ENCODE measurements at places on chromosomes 6 and 20.

- DNase-seq: no peak
Measured at GRCh38 chr6:132952031-132952867, 137.9 kb downstream of the RPS12 start.

GRCh38 chr6:28335564-28336283, at the start of gene ZSCAN31:
Gene ZSCAN31 (minus strand): TSS chr6:28336148. CDS start chr6:28329683, 6,465 bp downstream.
- peak; percentile 98 for DNase-seq

- no peak for DNase-seq
Measured at GRCh38 chr20:39716796-39717341, 754.7 kb downstream of the DHX35 start.

DNA sequence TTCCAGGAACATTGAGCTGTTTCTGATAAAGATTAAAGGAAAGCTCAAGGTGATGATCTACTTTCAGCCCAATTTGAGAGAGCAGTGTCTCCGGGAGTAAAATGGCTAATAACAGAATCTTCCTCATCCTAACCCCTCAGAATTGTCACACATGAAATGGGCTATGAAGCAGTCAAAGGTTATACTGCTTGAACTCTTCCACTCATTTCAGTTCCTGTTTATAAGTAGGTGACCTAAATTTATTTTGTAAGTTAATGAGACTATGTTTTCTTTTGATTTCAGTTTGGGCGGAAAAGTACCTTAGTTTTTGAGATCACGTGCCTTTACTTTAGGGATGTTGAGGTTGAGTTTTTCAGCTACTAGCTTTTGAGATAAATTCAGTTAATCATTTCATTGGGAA, 47.2 kb downstream of the QKI start:
- no peak for DNase-seq

DNA sequence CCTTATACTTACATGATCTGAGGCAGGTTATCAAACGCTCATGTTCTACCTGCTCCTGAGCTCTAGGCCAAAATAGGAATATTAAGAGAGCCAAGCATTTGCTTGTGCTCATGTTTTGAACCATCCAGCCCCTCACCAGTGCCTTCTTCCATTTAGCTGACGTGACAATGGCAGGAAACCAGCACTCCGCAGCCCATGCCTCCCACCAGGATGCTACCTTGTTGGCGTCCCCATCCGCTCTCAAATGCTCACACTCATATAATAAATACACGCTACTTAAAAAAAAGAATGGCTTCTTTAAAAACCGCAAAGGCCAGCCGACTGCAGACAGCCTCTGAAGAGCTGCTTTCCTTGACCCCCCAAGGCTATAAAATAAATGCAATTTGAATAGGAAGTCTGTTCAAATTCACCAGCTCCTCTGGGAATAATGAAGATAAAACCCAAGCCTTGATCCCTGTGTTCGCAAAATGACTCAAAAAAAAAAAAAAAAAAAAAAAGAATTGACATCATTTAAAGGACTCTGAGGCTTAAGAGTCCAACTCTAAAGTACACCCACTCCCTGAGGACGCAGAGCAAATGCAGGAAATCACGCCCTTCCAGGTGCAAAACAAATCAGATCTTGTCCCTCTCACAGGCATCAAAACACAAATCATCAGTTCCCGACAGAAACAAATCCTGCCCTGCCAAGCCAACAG, 29.0 kb downstream of the RNASET2 start:
- DNase-seq: no peak

GRCh38 chr6:30722280-30723112, 2.3 kb downstream of the TUBB start:
- peak; percentile 90 for DNase-seq

GRCh38 chr6:43826730-43827129, 56.7 kb downstream of the VEGFA start:
- DNase-seq: no peak

DNA sequence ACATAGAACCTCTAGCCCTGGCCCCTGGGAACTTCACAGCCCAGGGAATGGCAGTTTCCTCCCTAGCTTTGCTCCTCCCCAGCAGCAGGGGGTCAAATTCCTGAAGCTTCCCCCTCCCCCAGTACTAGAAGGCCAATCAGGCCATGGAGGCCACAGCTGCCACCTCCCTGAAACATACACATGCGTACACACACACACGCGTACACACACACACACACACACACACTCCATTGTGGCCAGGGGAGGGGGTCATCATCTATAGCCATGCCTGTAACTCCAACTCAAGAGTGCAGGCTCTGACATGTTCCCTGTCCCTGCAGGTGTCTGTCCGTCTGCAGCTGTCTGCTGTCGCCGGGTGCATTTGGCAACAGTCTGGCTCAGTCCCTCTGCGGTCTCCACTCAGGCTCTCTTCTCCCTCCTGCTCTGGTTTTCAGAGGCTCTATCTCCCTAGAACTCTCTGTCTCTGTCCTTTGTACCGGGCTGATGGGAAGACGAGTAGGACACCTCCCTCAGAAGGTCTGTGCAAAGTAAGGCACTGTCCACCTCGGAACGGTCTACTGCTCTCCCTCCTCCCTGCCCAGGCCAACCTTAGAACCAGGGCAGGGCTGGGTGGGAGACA, 1.4 kb downstream of the LRFN2 start:
- peak; percentile 88 for DNase-seq

GRCh38 chr6:3615391-3616380, 135.8 kb downstream of the PXDC1 start:
- DNase-seq: no peak

DNA sequence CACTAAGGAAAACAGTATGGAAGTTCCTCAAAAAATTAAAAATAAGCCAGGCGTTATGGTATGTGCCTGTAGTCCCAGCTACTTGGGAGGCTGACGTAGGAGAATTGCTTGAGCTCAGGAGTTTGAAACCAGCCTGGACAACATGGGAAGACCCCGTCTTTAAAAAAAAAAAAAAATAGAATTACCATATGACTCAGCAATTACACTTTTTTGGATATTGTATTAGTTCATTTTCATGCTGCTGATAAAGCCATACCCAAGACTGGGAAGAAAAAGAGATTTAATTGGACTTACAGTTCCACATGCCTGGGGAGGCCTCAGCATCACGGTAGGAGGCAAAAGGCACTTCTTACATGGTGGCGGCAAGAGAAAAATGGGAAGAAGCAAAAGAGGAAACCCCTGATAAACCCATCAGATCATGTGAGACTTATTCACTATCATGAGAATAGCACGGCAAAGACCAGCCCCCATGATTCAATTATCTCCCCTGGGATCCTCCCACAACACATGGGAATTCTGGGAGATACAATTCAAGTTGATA, 10.8 kb upstream of the SMIM29 start:
- DNase-seq: no peak

DNA sequence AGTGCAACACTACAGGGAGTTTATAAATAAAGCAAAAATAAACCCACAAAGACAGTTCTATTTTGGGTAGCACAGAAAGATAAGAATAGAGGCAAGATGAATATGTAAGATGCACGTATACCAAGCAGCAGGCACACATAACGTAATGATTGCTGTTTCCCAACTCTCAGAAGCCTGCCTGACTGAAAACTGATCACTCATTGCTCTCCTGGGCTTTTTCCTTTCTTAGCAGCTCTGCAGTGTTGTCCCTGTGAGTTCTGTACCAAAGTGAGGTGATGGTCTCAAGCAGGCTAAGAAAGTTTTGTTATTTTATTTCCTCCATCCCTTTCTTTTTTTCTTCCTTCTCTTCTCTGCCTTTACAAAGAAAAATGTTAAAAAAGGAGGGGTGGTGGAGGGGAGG, 522.0 kb upstream of the MAN1A1 start:
- no peak for DNase-seq

- DNase-seq: no peak
Measured at GRCh38 chr6:135196739-135197510, 15.8 kb downstream of the MYB start.

DNA sequence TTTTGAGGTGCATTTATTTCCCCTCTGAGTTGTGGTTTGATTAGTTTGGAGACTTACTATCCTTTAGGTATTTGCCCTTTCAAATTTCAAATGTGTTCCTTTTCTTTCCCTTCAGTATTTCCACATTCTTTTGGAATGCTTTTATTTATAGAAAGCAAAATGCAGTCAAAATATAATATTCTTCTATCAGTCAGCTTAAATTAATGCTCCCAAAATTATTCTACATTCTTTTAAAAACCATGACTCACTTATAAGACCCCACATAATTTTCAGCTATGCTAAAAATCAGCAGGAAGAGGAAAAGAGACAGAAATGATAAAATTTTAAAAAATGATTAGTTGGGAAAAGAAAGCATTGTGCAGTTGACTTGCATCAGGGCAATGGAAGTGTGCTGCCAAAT, 180.0 kb upstream of the SMLR1 start:
- no peak for DNase-seq

DNA sequence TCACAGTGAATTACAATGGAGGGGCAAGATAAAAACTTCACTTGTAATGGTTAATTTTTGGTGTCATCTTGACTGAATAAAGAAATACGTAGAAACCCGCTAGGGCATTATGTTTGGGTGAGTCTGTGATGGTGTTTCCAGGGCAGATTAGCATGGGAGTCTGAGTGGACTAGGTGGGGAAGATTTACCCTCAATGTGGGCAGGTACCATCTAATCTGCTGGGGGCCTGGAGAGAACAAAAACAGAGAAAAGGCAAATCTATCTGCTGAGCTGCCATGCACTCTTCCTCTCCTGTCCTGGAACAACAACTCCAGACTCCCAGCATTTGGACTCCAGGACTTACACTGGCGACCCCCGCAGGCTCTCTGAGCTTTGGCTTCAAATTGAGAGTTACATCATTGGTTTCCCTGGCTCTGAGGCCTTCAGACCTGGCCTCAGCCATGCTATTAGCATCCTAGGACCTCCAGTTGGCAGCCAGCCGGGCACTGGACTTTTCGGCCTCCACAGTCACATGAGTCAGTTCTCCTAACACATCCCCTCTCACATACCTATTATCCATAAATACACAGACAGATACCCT, 19.7 kb downstream of the NINL start:
- DNase-seq: peak; percentile 28

DNA sequence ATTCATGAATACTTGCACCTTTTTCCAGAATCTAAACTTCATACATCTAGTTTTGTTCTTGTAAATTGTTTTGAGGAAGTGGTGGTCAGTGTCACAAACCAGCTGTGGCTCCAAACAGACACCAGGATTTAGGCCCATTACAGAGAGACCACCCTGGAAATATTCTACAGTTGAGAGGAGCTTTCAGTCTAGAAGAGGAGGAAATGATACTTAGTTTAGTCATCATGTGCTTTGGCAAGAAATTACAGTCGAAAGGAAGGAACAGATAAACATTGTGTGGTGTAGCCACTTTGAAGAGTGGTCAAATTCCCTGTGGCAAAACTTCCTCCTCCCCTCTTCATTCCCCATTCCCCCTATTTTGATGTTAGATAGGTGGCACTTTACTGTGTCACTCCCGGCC, 15.7 kb downstream of the DCBLD1 start:
- no peak for DNase-seq

GRCh38 chr6:159134701-159135364, 34.4 kb upstream of the FNDC1 start:
- DNase-seq: peak; percentile 71

DNA sequence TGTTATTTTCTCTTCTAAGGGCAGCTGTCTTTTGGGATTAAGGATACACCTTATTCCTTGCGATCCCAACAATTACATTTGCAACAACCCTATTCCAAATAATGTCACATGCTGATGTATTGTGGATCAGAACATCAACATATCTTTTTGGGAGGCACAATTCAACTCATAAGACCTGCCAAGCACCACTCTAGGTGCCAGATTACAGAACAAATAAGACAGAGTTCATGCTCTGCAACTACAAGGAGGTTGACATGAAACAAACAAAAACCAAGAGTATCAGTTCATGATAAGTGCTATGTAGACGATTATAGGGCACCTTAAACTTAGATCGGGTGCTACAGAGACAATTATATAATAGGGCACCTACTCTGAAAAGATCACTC, 203.2 kb upstream of the SGK1 start:
- no peak for DNase-seq

GRCh38 chr6:93104195-93104817, 315.1 kb downstream of the EPHA7 start:
- DNase-seq: no peak

GRCh38 chr6:1348675-1349074, 36.8 kb downstream of the FOXQ1 start:
- DNase-seq: no peak

DNA sequence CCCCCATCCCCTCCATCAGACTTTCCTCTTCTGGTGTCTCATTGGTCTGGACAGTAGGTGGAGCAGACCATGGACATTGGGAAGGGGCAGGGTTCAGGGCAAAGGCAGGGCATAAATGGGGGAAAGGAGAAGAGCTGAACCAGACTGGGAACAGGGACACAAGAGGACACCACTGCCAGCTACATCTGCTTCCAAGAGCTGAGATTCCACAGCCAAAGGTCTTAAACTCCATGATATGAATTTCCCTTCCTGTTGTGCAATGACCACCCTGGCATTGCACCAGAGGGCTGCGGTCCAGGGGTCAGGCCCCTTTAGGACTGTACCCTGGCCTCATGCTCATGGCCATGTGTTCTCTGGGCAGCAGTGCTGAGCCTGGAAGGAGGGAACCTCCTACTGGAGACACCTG, 137.9 kb downstream of the MAFB start:
- DNase-seq: no peak

GRCh38 chr20:60789399-60789798, 462.7 kb upstream of the CDH4 start:
- DNase-seq: no peak

DNA sequence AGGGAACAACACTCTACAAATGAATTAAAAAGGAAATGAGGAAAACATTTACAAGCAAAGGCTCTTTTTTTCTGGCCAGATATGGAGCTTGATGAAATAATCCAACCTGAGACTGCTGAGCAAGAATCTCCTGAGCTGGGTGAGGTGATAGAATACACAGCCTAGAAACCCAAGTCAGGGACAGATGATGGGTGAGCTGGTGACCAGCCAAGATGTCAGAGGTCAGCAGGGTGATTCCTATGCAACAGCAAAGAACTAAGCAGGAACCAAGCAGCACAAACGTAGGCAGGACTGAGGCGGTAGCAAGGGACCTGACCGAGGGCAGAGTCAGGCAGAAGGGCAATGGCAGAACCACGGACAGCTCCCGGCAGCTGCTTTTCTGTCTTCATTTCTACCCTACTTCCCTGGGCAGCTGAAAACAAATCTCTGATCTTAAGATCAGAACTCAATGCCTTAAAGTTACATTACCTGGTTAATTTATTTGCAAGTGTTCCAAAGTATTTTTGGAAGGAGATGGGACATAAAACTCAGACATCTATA, 75.1 kb downstream of the CDC40 start:
- DNase-seq: no peak

DNA sequence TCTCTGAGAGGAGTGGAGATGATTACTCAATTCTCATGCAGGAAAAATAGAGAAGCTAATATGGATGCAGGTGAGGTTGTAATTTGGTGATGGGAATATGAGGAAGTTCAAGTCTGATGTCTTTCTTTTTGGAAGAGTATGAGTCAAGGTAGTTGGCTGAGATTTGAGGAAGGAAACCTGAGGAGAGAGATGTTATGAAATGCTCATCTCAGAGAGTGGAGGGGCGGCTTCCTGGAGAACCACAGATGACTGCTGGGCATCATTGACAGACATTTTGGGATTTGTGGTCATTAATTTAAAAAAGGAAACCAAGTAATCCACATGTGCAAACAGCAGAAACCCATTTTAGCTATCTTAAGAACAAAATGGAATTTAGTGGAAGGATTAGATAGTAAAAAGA, 72.5 kb upstream of the UST start:
- DNase-seq: no peak

Measured in WERI-Rb-1 (cell line).